ENCODE measurements at places on chromosomes 7 and 10.

- no peak for DNase-seq
These were observed 28.2 kb downstream of the TAS2R41 start for GRCh38 chr7:143505838-143506237.

DNA sequence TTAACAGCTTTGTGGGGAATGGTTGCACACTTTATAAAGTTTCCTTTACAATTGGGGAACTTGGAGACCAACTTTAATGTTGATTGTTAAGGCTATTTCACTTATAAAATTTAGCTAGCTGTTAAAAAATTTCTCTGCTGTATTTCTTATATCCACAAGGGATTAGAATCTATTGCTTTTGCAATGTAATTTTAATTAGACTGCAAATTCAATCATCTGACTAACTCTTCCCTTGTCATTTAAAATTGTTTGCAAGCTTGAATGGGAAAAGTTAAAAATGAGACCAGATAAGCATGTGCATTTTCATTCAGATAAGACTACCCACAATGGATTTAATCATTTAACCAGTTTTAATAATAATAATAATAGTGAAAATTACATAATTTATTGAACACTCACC is 213.2 kb downstream of the BICC1 start:
- DNase-seq, result no peak

- DNase-seq, result no peak
These were observed 92.5 kb downstream of the TRIL start for GRCh38 chr7:28865601-28866144.

- no peak for DNase-seq
These were observed 770.2 kb downstream of the GRID1 start for GRCh38 chr10:85596389-85596788.

DNA sequence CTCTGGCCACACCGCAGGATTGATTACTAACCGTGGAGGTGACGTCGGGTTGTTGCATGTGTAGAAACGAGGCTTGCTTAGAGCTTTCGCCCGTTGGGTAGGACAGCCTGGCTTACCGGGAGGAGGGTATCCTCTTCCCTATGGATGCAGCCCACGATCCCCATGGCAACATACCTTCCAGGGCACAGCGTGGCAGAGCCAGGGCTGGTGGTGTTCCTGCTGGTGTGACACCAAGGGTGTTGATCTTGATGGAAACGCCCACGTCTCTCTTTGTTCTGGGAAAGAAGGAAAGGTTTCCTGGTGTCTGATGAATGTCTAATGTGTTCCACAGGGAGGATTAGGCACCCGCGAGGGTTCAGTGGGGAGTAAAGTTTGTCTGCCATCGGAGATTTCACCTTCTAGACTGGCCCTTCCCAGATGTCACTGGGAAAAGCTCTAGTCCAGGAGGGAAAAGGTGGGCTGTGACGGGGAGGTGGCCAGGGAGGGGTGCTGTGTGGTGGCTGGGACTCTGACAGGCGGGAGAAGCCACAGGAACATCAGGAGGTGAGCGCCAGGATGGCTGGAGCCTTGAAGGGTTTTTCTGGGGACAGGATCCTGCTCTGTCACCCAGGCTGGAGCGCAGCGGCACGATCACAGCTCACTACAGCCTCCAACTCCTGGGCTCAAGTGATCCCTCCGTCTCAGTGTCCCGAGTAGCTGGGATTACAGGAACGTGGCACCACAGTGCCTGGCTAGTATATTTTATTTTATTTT is 102.1 kb downstream of the CUX1 start:
- no peak for DNase-seq

GRCh38 chr7:5450549-5451327 is 27.1 kb upstream of the TNRC18 start:
- peak; percentile 91 for DNase-seq

DNA sequence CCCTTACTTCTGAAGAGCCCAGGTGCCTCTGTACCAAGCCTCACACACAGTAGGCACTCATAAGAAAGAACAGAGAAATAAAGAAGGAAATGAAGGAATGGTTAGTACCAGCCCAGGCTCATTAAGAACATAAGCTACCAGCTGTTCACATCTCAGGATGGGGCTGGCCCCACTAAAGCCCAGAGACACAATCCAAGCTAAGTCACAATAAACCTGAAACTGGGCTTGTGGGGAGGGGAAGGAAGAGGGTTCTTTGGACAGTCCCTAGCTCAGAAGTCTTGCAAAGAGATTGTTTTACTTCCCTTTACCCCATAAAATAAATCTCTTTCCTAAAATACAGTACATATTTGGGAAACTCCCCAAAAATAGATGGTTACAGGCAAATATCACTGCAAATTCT is 24.3 kb downstream of the FBXW4 start:
- DNase-seq, result no peak

DNA sequence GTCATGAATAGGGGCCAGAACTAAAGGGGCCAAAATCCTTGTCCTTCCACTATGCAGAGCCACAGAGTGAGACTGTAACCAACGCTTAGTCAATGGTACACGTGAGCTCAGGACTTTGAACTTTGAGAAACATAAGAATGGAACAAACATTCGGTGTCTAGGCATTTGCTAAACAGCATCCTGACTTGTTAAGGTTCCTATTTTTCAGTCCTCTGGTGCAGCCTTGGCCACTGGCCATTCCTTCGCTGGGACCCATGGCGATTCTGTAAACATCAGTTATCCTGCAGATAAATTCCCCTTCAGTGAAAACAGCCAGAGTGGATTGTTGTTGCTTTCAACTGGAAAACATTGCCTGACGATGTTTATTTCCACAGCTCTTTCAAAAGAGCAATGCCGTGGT is 266.8 kb downstream of the SORCS1 start:
- no peak for DNase-seq

DNA sequence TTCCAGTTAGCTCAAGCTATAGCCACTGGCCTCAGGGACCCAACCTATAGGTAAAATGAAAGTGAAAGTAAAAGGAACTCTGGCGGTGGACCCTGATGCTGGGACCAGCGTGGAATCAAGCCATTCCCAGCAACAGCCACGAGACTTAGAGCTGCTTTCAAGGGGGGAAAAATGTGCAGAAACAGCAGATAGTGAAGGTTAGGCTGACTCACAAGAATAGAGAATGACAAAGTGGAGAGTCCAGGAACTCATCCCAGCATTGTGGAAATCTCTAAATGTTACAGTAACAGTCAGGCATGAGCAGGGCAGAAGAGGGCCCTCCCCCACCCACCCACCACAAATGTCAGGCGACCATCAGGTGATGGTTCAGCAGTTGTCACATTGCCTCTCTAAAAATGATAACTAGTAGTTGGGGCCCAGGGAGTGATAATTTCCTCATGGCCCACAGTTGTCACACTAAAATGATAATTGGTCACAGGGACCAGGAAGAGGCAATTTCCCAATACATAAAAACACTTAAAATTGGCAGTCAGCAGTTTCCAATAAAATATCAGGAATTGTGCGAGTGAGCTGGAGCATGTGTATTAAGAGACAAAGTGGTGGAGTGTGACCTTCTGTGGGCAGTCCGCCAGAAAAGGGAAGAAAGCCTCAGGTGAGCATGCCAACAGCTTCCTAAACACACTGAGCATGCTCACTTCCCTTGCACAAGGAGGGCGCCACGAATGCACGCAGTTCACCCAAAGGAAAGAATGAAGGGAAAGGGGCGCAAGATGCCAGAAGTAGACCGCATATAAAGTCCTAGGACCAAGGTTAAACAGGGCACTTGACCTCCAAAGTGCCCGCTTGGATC is 129.8 kb upstream of the PPP1R3A start:
- no peak for DNase-seq

- no peak for DNase-seq
These were observed 140.3 kb downstream of the FOXP2 start for GRCh38 chr7:114554781-114555537.

DNA sequence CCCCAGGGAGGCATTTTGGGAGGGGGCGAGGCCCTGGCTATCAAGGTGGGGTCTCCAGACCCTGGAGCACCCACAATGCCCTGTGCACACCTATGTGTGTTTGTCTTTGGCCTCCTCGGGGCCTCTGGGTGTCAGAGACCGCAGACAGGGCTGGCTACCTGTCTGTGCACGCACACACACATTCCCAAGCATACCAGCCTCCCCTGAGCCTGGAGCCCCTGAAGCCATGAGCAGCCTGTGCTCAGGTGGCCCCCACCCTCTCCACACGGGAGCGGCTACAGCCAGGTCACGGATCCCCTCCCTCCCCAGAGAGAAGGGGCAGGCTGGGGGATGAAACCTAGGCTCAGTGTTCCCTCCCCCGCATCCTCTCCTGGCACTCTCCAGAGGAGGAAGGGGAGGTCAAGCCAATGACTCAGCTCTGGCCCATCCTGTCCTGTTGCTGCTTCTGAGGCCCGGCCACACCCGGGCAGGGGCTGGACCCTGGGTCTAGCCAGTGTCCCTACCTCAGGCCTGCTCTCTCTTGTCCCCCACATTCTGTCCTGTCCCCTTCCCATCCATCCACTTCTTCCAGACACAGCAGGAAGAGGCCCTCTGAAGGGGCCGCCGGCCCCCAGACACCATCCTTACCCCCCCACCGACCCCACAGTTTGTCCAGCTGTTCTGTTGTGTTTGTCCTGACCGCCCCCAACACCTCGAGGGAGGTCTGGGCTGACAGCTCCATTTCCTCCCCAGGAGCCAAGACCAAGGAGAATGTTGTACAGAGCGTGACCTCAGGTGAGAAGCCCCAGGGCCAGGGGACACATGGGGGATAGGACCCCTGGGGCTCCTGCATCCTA is 720 bp downstream of the SNCG start:
- peak; percentile 79 for DNase-seq

- peak; percentile 34 for DNase-seq
These were observed 37.2 kb downstream of the CALML3 start for GRCh38 chr10:5561704-5562645.

GRCh38 chr10:293636-294035 is 158.4 kb downstream of the ZMYND11 start:
- DNase-seq, result no peak

DNA sequence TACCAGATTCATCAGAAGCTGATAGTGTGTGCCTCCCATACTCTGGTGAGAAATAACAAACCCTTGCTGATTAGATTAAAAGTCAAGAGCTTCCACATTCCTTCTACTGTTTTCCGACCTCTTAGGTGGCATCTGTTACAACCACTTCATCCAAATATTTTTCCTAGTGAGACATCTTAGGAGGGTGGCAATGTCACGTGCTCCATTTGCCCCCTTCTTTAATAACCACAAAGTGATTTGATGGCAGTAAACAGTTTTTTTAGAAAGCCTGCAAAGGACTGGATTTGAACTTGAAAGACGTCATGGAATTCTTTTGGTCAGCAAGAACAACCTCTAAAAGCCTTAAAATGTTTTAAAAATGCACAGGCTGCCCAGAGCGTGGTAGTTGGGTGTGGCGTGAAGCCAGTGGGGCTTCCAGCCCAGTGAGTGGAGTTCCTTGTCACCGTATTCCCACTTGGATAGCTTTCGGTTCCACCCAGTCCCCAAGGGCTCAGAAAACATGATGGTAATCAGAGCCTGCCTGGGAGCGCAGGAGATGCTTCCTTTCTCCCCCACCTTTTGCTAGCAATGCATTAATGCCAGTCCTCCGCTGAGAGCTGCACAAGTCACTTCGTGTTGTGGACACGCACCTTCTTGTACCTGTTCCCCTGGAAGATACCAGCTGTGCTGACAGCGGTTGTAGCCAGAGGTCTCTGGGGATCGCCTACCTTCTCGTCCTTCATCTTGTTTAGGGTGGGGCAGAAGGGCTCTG is 256.4 kb downstream of the KIAA1217 start:
- no peak for DNase-seq

DNA sequence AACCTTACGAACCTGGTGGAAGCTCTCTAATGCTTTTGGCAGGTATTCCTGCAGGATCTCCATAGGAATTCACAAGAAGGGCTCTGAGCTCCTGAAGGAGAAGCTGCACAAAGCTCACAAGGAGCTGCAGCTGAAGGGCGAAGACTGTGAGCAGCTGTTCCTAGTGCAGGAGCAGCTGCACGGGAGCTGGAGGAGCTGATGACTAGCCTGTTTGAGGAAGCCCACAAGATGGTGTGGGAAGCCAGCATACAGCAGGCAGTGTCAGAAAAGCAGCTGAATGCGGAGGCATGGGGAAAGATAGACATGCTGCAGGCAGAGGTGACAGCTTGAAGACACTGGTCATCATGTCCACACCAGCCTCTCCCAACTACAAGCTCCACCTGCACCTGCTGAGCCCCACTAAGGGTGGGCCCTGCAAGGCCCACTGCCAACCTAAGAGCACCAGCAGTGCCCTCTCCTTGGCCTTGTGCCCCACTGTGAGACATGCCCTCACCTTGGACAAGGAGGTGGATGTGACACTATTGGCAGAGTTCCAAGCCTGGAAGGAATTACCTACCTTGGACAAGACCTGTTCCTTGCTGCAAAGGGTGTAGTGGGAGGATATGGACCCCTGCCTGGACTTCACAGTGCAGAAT is 250.6 kb downstream of the BBS9 start:
- DNase-seq, result no peak

DNA sequence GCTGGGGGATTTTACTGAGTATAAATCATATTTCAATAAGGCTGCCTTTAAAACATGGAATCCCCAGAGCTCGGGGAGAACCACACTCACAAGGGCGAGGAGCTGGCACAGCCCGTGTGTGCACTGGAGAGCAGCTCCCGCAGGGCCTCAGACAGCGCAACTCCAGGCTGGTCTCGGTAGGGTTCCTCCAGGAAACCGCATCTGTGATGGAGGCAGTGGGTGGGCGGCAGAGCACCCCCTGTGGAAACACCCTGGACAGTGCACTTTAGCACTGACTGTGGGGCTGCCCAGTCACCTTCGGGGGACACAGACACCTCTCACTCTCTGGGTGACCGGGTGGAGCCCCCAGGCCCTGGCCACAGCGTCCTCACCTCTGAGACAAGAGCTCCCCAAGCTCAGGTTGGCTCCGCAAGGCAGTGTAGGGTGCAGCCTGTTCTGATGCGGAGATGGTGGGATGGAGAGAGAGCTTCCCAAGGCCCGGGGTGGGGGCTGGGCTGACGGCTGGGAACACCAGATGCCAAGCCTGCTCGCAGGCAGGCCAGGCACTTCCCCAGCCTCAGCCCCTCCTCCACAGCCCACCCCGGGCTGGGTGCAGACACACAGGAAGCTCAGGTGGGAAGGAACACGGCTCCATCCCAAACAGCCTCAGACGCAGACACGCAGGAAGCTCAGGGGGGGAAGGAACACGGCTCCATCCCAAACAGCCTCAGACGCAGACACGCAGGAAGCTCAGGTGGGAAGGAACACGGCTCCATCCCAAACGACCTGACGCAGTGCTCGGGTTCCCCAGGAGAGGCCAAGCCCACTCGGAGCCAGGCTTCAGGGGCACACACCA is 224.4 kb downstream of the MAD1L1 start:
- DNase-seq, result peak; percentile 43

Measured in endodermal cell (in vitro differentiated cells).